ENCODE measurements at places on chromosomes 6 and 20. TPM values are rescaled to one million over a fixed set of nuclear protein-coding genes. Genes with fewer than 3 reads are reported as not detected.

DNA sequence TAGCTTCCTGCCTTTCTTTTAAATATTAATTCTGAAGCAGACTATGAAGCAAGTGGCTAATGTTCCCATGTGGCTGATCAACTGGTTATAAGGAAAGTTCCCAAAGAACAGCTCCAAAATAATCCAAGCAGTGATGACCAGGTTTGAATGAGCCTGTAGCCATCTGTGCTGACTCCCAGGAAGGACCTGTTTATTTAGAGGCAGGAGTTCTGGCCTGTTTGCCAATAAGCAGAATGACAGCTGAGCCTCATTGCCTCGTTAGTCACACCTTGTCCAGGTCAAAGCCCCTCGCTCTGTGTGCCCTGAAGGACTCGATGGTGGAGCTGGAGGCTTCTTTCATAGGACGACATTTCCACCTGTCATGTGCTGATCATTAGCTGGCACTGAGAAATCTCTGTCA is 97.4 kb downstream of the TMEM170B start:
- no peak overlapping the region for H3K27ac ChIP-seq
- H3K36me3 ChIP-seq, result no peaks in the 10 kb centered on the region
- no peak for DNase-seq

- H3K27me3 ChIP-seq, result no peaks in the 10 kb centered on the region
- DNase-seq, result no peak
- no peaks in the 10 kb centered on the region for H3K36me3 ChIP-seq
- H3K27ac ChIP-seq, result no peak overlapping the region
- H3K4me3 ChIP-seq, result no peak overlapping the region
Observed at GRCh38 chr6:91826128-91826527, 1239.3 kb upstream of the MAP3K7 start.

DNA sequence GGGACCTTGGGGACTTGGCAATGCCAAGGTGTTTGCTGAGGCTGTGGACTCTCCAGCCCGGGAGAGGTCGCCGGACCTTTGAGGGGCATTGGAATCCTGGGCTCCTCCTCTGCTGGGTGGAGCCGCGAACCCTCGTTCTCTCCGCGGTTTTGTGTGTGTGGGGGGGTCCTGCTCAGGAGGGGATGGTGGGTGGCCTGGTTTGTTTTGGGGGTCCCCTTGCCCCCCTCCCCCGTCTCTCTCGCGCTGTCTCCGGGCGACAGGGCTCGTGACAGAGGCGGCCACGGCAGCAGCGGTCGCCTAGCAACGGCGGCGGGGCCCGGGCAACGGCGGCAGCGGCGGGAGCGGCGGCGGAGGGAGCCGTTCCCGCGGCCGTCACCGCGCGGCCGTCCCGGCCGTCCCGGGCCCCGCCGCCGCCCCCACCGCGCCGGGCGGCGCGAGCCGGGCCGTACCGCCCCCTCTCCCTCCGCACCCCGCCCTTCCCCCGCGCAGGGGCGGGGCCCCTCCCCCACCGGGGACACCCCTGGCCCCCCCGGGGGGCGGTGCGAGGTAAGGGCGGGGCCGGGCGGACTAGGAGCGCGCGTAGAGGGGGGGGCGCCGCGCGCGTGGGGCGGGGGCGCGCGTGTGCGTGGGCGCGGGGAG is 7.8 kb downstream of the SYNGAP1 start:
- peaks cover 42% of the 10 kb centered on the region for H3K4me1 ChIP-seq
- H3K27ac ChIP-seq, result peak overlapping the region; percentile 95
- H3K27me3 ChIP-seq, result no peaks in the 10 kb centered on the region
- peak; percentile 71 for DNase-seq
- H3K4me3 ChIP-seq, result peak overlapping the region; percentile 42

- H3K36me3 ChIP-seq, result no peaks in the 10 kb centered on the region
- no peaks in the 10 kb centered on the region for H3K27me3 ChIP-seq
- H3K27ac ChIP-seq, result no peak overlapping the region
Observed at GRCh38 chr6:89032599-89032998, 48.0 kb upstream of the PNRC1 start.

DNA sequence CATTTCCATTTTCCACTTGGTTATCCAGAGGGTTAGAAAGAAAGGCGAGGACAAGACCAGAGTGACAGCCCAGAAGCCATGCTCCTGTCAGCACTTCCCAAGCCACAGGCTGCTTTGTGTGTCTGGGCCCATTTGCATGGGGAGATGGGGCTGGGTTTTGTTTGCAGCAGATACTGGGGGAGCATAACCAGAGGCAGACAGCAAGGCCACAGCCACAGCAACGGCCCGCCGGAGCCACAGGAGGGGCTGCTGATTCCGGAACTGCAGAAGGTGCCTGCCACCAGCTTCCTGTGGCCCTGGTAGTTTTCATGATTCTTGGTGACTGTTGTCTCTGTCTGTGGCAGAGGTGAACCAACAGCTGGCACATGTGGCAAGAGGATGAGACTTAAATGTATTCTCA is 106.6 kb downstream of the DLL1 start:
- no peak overlapping the region for H3K4me3 ChIP-seq
- no peaks in the 10 kb centered on the region for H3K4me1 ChIP-seq
- no peaks in the 10 kb centered on the region for H3K27me3 ChIP-seq
- no peak for DNase-seq
- H3K36me3 ChIP-seq, result no peaks in the 10 kb centered on the region

DNA sequence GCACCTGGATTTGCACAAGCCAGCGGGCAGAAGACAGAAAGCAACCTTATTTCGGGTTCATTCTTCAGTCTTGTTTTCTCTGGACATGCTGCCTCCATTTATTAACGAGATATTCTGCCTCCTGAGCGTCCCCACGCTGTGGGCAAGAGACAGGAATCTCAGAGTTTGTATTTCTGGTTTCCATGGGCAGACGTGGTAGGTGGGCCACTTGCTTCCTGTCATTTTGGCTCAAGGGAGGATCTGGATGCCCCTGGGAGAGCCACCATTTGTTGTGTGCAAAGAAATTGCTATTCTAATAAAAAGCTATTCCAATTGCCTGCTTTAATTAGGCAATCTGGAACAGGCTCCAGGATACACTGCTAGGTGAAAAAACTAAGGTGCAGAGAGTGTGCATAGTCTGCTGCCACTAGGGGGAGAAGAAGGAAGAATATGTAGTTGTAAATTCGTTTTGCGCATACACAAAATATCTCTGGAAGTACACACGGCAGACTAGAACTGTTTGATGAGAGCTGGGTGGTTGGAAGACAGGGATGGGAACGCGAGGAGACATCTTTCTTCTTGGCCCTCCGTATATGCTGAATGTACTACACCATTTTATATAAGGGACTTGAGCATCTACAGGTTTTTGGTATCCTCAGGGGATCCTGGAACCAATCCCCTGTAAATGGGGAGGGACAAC is 30.1 kb upstream of the SLC16A10 start:
- H3K27ac ChIP-seq, result no peak overlapping the region
- peak; percentile 21 for DNase-seq
- H3K36me3 ChIP-seq, result no peaks in the 10 kb centered on the region
- no peaks in the 10 kb centered on the region for H3K27me3 ChIP-seq
- H3K4me3 ChIP-seq, result no peak overlapping the region

- no peaks in the 10 kb centered on the region for H3K4me1 ChIP-seq
- DNase-seq, result no peak
- no peak overlapping the region for H3K27ac ChIP-seq
Observed at GRCh38 chr6:41049521-41049920, 3.5 kb upstream of the APOBEC2 start.

GRCh38 chr6:36649701-36650484 is 28.6 kb upstream of the CDKN1A start:
- peak overlapping the region; percentile 67 for H3K27ac ChIP-seq
- H3K4me3 ChIP-seq, result no peak overlapping the region
- H3K27me3 ChIP-seq, result no peaks in the 10 kb centered on the region
- peaks cover 7% of the 10 kb centered on the region for H3K4me1 ChIP-seq
- no peaks in the 10 kb centered on the region for H3K36me3 ChIP-seq

DNA sequence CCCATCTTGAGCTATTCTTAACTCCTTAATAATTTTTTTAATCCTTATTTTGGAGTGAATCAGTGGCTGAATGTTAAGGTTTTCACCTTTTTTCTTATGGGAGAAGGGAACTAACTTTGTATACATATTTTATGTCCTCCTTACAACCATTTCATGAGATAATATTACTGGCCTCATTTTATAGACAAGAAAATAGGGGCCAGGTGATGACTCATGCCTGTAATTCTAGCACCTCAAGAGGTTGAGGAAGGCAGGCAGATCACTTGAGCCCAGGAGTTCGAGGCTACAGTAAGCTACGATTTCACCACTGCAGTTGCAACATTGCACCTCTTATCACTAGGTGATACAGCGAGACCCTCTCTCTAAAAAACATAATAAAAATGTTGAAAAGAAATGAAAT is 128.7 kb downstream of the TMEM242 start:
- no peak overlapping the region for H3K4me3 ChIP-seq
- H3K4me1 ChIP-seq, result peaks cover 11% of the 10 kb centered on the region
- no peak for DNase-seq
- no peak overlapping the region for H3K27ac ChIP-seq
- H3K27me3 ChIP-seq, result no peaks in the 10 kb centered on the region
- peaks cover 32% of the 10 kb centered on the region for H3K36me3 ChIP-seq

GRCh38 chr6:131914234-131914633 is 36.9 kb downstream of the CCN2 start:
- no peak overlapping the region for H3K4me3 ChIP-seq
- no peaks in the 10 kb centered on the region for H3K36me3 ChIP-seq
- H3K27ac ChIP-seq, result no peak overlapping the region

GRCh38 chr6:128259730-128260685 is 260.4 kb downstream of the PTPRK start:
- H3K4me1 ChIP-seq, result no peaks in the 10 kb centered on the region
- no peaks in the 10 kb centered on the region for H3K27me3 ChIP-seq
- peak overlapping the region; percentile 2 for H3K4me3 ChIP-seq
- no peak for DNase-seq

- DNase-seq, result peak; percentile 5
- H3K27me3 ChIP-seq, result no peaks in the 10 kb centered on the region
- peaks cover 11% of the 10 kb centered on the region for H3K4me1 ChIP-seq
- no peak overlapping the region for H3K27ac ChIP-seq
- no peak overlapping the region for H3K4me3 ChIP-seq
Observed at GRCh38 chr6:158038291-158039177, 56.9 kb downstream of the SYNJ2 start.

- no peak overlapping the region for H3K4me3 ChIP-seq
- H3K36me3 ChIP-seq, result no peaks in the 10 kb centered on the region
- H3K27me3 ChIP-seq, result no peaks in the 10 kb centered on the region
Observed at GRCh38 chr6:131331873-131332781, 196.9 kb downstream of the AKAP7 start.

DNA sequence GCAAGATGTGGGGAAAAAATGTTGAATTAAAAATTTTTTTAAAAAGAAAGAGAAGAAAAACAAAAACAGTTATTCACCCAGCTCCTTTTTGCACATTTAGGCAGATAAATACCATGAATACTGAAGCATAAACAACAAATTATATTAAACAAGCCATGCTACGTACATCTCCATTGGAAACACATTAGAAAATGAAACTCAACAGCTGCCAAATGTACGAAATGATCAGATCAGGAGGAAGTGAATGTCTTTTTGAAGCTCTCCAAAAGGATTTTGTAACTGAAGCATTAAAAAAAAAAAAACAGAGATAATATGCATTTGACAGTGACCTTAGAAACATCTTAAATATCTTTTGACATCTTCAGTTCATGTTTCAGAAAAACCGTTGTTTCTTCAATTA is 56.7 kb downstream of the CD83 start:
- no peak overlapping the region for H3K4me3 ChIP-seq
- peaks cover 8% of the 10 kb centered on the region for H3K4me1 ChIP-seq
- no peaks in the 10 kb centered on the region for H3K27me3 ChIP-seq
- H3K36me3 ChIP-seq, result no peaks in the 10 kb centered on the region

- DNase-seq, result no peak
- H3K27ac ChIP-seq, result peak overlapping the region; percentile 2
- peaks cover 90% of the 10 kb centered on the region for H3K27me3 ChIP-seq
Observed at GRCh38 chr6:3229566-3230178, 2.2 kb upstream of the TUBB2B start.

GRCh38 chr6:28978959-28979561 is 26.1 kb downstream of the ZNF311 start:
- H3K36me3 ChIP-seq, result no peaks in the 10 kb centered on the region
- no peak overlapping the region for H3K4me3 ChIP-seq
- peaks cover 13% of the 10 kb centered on the region for H3K27me3 ChIP-seq

GRCh38 chr6:137402143-137402680 is 92.0 kb downstream of the OLIG3 start:
- no peaks in the 10 kb centered on the region for H3K4me1 ChIP-seq
- no peak for DNase-seq
- H3K4me3 ChIP-seq, result no peak overlapping the region
- no peak overlapping the region for H3K27ac ChIP-seq
- no peaks in the 10 kb centered on the region for H3K27me3 ChIP-seq

DNA sequence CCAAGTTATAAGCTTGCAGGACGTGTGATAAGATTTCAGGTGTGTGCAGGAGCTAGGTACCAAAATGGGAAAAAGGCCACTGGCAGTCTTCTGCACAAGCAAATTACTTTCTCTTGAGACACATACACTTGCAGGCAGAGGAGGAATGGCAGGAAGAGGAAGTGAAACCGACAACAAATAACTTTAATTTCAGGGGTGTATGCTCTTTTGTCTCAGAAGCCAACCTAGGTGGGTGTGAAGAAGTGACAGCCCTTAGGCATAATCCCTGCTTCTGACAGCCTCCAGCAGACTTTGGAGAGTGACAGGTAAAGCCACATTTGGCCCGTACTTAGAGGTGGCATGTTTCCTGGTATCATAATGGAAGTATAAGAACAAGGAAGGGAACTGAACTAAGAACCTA is 118.8 kb upstream of the TRAF3IP2 start:
- no peaks in the 10 kb centered on the region for H3K36me3 ChIP-seq
- no peak overlapping the region for H3K27ac ChIP-seq
- peaks cover 9% of the 10 kb centered on the region for H3K4me1 ChIP-seq
- H3K27me3 ChIP-seq, result no peaks in the 10 kb centered on the region

- H3K4me3 ChIP-seq, result no peak overlapping the region
- no peaks in the 10 kb centered on the region for H3K27me3 ChIP-seq
- no peaks in the 10 kb centered on the region for H3K4me1 ChIP-seq
- no peak for DNase-seq
- no peaks in the 10 kb centered on the region for H3K36me3 ChIP-seq
- no peak overlapping the region for H3K27ac ChIP-seq
Observed at GRCh38 chr6:125804264-125804663, 13.5 kb downstream of the NCOA7 start.

- H3K4me1 ChIP-seq, result no peaks in the 10 kb centered on the region
- H3K27ac ChIP-seq, result peak overlapping the region; percentile 61
- DNase-seq, result peak; percentile 81
- H3K27me3 ChIP-seq, result no peaks in the 10 kb centered on the region
Observed at GRCh38 chr6:32244946-32245398, 21.1 kb upstream of the NOTCH4 start.

Gene KHDC1
- total RNA-seq, result 1.1 TPM

Gene DSP
- 242 TPM for total RNA-seq

Gene SPEF1
- 0.14 TPM for total RNA-seq

Gene ABHD16A
- 63.8 TPM for total RNA-seq

Gene TBX18
- 3.0 TPM for total RNA-seq

Gene HTR1E
- total RNA-seq, result not detected

Gene ADAM33
- total RNA-seq, result 26.7 TPM

Gene SAMD10
- 86.2 TPM for total RNA-seq

Gene EYS
- not detected for total RNA-seq

All from transverse colon (tissue), 4 donors.